RKO (cell line): ENCODE measurements at places on chromosomes 13 and 19.

GRCh38 chr19:2733930-2734588 lies 5.8 kb downstream of the SLC39A3 start:
- no peak for DNase-seq

- DNase-seq: no peak
These were observed 8.2 kb upstream of the LAMP1 start for GRCh38 chr13:113288880-113289279.

- no peak for DNase-seq
These were observed 167.9 kb downstream of the MYO16 start for GRCh38 chr13:108797354-108797753.

- no peak for DNase-seq
These were observed 101.4 kb upstream of the GPR12 start for GRCh38 chr13:26861941-26862340.

- peak; percentile 47 for DNase-seq
These were observed at the start of gene IFI30 for GRCh38 chr19:18173572-18174288. Gene IFI30, plus strand, starts transcription at chr19:18173813. Its CDS starts 29 bp downstream, at chr19:18173842.

GRCh38 chr13:48266701-48267639 lies 34.0 kb downstream of the ITM2B start:
- no peak for DNase-seq

- DNase-seq: no peak
These were observed 46.5 kb downstream of the TNFSF13B start for GRCh38 chr13:108315991-108316390.

DNA sequence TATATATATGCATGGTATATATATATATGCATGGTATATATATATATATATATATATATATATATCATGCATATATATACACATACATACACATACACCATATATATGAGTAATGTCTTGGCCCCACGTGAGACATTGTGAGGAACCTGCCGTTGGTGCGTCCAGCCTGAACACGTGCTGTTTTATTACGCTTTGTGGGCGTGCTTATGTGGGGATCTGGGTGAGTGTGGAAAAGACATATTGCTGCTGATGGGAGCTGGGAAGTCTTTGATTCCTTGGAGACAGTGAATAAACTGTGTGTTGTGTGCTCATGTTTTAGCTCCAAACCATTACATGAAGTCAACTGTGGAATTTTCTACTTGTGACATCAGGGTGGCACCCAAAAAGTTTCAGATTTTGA lies 28.9 kb downstream of the KCTD15 start:
- no peak for DNase-seq

DNA sequence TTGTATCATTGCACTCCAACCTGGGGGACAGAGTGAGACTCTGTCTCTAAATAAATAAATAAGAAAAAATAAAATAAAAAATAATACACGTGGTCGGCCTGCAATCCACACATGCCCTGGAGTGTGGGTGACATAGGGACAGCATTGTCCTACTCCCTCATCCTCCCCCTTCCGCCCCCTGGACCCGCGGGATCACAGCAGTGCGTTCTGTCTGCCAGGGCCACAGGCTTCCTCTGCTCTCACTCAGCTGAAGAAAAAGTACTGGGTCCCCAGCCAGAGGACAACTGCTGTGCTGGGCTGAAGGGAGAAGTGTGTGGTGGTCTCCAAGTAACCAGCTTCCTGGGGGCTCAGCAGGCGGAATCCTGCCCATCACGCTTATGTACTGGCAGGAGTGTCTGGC lies 6.3 kb downstream of the BCAT2 start:
- no peak for DNase-seq

DNA sequence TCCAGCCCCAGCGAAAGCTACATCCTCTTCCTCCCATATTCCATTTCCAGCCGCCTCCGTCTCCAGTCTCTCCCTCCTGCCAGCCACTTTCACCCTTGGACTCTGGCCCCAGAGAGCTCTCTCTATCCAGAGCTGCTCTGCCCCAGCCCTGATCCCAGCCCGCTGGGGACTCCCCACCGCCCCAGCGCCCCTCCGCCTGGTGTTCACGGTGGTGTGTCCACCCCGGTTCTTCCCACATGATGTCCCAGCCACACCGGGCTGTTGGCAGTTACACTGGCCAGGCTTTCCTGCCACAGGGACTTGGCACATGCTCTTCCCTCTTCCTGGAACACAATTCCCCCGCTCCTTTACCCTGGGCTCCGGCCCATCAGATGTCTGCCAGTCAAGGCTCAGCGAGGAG lies 11.3 kb upstream of the EMC10 start:
- DNase-seq: no peak

- DNase-seq: no peak
These were observed 176.5 kb upstream of the UBL3 start for GRCh38 chr13:30026909-30027308.

DNA sequence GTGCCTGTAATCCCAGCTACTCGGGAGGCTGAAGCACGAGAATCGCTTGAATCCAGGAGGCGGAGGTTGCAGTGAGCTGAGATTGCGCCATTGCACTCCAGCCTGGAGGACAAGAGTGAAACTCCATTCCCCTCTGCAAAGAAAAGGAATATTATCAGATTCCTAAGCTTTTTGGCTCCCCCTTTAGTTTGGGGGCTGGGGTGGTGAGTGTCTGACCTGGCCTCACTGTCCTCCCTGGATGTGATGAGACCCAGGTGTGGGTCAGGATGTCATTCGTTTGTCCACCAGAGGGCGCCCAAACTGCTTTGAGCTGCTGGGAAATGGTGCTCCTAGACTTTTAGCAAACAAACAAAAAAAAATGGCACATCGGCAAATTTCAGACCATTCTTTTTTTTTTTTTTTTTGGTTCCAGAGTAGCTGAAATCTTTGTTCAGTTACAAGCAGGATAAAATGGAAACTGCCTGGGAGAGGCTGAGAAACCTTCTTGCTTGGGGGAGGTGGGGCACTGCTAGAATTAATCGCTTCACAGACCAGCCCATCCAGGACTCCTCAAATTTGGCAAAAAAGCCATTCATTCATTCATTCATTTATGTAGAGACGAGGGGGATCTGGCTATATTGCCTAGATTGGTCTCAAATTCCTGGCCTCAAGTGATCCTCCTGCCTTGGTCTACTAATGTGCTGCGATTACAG lies 29.4 kb downstream of the SPC24 start:
- peak; percentile 58 for DNase-seq

GRCh38 chr13:32403108-32403507 lies 24.8 kb downstream of the N4BP2L1 start:
- DNase-seq: no peak
